ENCODE measurements at places on chromosomes 7 and 10.
A peak's percentile ranks its signal among the peaks of the same experiment; 100 is the strongest.

DNA sequence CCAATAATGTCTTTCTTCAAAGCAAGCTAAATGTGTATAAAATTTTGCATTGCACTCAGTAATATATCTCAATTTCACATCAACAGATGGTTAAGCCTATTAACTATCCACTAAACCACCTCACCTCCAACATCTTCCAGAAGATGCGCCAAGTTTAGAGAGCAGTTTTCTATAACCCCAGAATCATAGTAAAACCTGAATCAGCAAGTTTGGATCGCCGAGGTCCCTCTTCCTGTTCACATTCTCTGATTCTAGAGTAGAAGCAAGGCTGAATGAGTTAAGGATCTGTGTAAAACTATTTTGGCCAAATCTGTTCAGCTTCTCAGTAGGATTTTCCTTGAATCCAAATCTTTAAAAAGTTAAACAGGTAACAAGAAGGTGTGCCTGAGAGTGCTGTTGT, 1.4 kb upstream of the FAM204A start:
- DNase-seq: no peak

- DNase-seq: no peak
These were observed 305.6 kb upstream of the FZD1 start for GRCh38 chr7:90958647-90959046.

DNA sequence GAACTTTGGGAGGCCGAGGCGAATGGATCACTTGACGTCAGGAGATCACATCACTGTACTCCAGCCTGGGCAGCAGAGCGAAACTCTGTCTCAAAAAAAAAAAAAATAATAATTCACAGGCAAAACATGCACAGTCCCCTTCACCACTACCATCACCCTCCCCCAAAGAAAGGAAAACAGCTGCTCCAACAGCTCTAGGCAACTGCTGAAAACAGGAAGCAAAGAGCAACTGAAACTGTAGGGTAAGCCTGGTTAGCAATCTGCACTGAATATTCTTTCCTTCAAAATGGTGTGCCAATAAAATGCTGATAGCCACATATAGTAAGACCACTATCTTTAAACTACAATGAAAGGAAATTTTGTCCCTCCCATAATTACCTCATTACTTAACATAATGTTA, 11.8 kb downstream of the NT5C2 start:
- no peak for DNase-seq

DNA sequence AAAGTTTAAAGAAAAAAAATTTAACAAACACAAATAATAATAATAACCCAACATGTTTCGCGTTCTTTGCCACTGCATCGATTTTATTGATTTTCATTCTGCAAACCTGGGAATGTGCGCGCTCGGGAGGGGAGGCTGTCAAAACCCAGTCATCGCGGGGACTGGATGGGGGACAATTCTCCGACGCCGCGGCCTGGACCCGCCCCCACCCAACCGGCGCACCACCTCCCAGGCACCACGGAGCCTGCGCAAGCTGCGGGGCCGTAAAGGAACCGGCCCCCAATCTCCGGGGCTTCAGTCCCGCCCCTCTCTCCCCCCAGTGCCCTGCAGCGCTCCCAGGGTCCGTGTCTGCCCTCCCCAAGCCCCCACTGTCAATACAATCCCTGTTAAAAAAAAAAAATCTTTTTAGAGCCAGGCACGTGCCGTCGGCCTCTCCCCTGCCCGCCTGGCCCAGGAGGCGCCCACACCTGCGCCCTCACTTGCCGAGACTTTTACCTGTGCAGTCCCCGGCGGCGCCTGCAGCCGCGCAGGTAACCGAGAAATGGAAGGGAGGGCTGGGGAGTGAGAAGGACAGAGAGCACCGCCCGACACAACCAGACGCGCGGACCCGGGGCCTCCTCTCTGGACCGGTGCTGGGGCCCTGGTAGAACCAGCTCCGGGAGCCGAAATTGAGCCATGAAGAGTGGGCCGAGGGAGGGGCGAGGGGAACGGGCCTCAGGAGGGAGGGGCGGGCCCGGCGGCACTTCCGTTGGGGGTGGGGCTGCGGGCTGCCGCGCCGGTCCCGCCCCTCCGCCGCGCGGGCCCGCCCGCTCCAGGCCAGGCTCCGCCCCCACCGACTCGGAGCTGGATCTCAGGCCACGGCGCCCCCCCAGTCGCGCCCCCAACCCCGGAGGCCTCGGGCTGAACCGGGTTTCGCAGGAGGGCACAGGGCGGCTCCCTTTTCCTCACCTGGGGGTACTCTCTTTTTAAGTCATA, 7.6 kb upstream of the ZNF503 start:
- peak; percentile 36 for DNase-seq

GRCh38 chr7:105799006-105799405, 77.4 kb downstream of the ATXN7L1 start:
- no peak for DNase-seq

DNA sequence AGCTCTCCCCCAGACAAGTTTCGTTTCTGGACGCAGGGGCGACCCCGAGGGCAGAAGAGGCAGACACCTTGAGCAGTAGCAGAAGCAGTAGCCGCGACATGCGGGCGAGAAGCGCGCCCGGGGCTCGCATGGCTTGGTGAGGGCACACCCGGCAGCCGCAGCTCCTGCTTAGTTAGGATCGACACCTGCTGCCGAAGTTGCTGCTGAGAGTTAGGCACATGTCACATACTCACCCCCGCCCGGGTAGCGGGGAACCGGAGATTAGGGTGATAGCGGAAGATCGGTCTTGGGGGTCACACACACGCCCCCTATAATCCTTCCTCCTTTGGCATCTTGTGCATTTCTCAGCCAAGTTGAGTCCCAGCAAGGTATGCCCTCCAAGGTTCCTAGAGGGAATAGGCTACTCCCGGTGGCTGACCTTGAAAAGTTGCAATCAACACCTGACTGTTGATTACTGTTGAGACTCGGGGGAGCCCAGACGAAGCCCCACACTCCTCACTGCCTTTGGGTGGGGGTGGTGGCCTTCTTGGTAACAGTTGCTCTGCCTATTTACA, 668 bp downstream of the GPR37 start:
- DNase-seq: no peak

DNA sequence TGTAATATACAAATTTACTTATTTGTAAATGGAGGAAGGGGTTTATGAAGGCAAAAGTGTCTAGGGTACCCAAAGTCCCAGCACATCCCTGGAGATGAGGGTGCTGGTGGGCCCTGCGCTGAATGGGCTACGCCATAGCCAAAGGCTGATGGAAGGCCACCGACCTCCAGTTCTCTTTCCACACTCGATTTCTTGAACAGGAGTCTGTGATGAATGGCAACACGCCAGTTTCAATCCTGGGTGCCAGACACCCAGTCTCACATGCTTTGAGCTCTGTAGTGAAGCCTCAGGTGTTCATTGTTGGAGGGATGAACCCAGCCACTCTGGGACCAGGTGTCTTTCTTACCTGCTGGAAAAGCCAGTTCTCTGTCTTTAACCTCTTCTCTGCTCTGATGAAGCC, 752 bp downstream of the LRMDA start:
- no peak for DNase-seq

- no peak for DNase-seq
These were observed 5.3 kb upstream of the DEPP1 start for GRCh38 chr10:44983895-44984278.

DNA sequence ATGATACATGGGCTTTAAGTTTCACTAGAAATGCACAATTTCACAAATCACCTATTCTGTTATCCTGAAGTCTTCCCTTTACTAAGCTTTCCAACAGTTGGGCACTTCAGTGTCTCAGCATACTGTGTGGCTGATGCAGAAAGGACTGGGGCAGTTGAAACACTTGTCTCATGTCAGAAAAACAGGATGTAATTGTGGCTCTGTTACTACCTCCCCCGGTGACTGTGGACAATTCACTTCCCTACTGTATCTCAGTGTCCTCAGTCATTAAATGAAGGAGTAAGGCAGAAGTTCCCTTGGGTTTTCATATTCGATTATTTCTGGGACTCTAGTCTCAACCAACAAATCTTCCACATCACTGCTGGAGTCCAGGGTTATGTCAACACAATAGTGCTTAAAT, 17.9 kb downstream of the ANKRD22 start:
- no peak for DNase-seq

GRCh38 chr10:100858261-100858660, 54.5 kb upstream of the SLF2 start:
- DNase-seq: no peak

GRCh38 chr7:1078985-1079384, 8.9 kb upstream of the GPER1 start:
- DNase-seq: no peak

DNA sequence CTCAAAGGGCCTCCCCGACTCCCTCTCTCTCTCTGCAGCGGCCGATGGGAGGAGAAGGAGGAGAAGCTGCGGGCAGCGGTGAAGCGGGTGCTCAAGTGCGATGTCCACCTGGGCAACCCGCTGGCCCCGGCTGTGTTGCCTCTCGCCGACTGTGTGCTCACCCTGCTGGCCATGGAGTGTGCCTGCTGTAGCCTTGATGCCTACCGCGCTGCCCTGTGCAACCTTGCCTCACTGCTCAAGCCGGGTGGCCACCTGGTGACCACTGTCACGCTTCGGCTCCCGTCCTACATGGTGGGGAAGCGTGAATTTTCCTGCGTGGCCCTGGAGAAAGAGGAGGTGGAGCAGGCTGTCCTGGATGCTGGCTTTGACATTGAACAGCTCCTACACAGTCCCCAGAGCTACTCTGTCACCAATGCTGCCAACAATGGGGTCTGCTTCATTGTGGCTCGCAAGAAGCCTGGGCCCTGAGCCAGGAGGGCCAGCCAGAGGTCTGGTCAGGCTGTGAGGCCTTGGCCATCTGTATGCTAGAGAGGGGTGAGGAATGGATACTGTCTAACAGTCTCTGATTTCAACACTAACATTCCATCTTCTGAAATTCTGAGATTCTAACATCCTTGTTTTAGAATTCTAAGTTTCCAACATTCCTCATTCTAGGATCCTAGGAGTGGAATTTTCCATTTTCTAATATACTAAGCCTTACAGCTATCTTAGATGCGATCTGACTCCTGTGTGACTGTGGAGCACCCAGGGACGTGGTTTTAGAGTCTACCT, 3.6 kb downstream of the INMT start:
- DNase-seq: no peak

DNA sequence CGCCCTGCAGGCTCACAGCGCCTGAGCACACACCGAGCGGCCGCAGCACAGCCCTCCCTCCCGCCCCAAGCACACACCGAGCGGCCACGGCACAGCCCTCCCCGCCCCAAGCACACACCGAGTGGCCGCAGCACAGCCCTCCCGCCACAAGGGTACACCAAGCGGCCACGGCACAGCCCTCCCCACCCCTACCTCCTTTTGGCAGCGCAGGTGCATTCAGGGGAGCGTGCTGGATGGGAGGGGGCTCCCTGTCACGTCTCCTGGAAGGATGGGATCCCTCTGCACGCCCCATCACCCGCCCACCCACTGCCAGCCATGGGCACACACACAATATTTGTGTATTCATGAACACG, 482.6 kb downstream of the DNAJB6 start:
- DNase-seq: no peak

GRCh38 chr10:24664991-24665390, 58.7 kb downstream of the ARHGAP21 start:
- DNase-seq: no peak

- no peak for DNase-seq
These were observed 38.0 kb upstream of the PIP4K2A start for GRCh38 chr10:22752272-22752889.

Measured in NCI-H1436 treated with DMSO at 0.1 percent for 48 hours (cell line).